Type B pancreatic cell (in vitro differentiated cells): ENCODE measurements at places on chromosomes 7 and 10.

- DNase-seq = no peak
- H3K36me3 ChIP-seq = peaks cover 4% of the 10 kb centered on the region
- H3K4me3 ChIP-seq = no peak overlapping the region
- no peaks in the 10 kb centered on the region for H3K27me3 ChIP-seq
Measured at GRCh38 chr7:1024876-1025742, 19.2 kb upstream of the GPR146 start.

DNA sequence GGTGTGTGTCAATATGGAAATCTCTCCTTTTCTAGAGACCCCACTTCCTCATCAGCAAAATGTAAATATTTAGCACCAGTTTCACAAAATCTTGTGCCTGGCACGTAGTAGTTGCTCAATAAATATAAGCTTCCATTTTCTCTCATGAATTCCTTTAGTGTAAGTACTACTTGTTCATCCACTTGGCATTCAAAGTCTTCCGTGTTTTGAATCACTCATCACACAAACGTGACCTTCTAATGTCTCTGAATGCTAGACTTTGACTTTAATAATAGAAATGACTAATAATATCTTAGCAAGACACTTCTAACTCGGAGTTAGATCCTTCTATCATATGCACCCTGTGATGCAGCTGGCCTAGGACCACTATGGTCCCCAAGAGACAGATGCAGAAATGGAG is 168.7 kb upstream of the ZNF32 start:
- DNase-seq = no peak
- peaks cover 13% of the 10 kb centered on the region for H3K4me1 ChIP-seq
- H3K4me3 ChIP-seq = no peak overlapping the region
- no peak overlapping the region for H3K27ac ChIP-seq
- no peaks in the 10 kb centered on the region for H3K36me3 ChIP-seq

DNA sequence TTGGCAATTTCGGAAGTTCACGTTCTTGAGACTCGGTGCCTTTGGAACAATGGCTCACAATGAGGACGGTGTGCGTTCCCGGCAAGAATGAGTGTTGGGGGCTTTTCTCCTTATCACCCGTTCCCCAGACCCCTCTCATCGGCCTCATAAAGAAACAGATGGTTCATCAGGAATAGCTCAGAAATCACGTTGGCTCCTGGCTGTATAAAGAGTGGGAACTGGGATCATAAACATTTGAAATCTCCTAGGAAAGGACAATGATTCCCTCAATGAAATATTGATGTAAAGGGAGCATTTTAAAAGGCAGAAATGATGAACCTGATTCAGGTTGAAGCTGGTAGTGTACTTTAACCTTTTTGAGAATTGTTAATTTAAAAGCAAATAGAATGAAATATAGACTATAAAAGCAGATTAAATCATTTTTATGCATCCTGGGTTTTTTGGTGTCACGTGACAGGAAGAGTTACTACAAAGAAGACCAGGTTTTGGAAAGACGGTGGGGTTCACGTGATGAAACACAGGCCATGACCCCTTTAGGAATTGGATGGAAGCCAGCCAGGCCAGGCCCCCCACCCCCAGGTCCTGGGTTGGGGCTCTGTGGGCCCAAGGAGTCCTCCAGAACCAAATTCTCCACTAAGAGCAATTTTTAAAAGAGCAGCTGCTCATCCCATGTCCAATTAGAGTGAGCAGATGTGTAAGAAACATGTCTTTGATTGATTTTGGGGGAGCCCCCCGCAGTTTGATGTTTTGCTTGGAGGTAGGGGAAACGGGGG is 63.0 kb downstream of the CUX1 start:
- no peaks in the 10 kb centered on the region for H3K27me3 ChIP-seq
- peaks cover 3% of the 10 kb centered on the region for H3K36me3 ChIP-seq
- no peak for DNase-seq
- peak overlapping the region; percentile 50 for H3K4me3 ChIP-seq

GRCh38 chr7:152924238-152924637 is 164.7 kb downstream of the ACTR3B start:
- peaks cover 5% of the 10 kb centered on the region for H3K4me1 ChIP-seq
- no peak overlapping the region for H3K27ac ChIP-seq
- peaks cover 3% of the 10 kb centered on the region for H3K36me3 ChIP-seq
- peaks cover 65% of the 10 kb centered on the region for H3K27me3 ChIP-seq

DNA sequence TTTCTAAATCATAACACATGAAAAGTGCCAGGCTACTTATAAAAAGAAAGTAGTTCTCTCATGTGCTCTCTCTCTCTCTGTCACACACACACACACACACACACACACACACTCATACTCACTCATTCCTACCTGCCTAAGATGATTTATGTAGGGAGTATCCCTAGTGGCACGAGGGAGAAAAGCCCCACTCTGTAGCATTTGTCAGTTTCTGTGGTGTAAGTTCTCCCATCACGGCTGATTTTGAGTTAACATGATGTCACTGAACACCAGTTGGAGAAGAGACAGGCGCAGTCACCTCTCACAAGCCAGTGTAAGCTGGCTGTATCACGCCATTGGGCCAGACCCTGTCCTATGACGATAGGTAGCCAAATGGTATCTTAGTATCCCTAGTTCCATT is 395.4 kb downstream of the SFMBT2 start:
- no peaks in the 10 kb centered on the region for H3K36me3 ChIP-seq
- no peaks in the 10 kb centered on the region for H3K4me1 ChIP-seq
- H3K4me3 ChIP-seq = no peak overlapping the region
- H3K27ac ChIP-seq = no peak overlapping the region
- DNase-seq = no peak
- H3K27me3 ChIP-seq = peaks cover 19% of the 10 kb centered on the region

- no peak overlapping the region for H3K4me3 ChIP-seq
- H3K27ac ChIP-seq = no peak overlapping the region
- H3K4me1 ChIP-seq = peaks cover 8% of the 10 kb centered on the region
Measured at GRCh38 chr10:24894309-24894708, 58.1 kb downstream of the PRTFDC1 start.

DNA sequence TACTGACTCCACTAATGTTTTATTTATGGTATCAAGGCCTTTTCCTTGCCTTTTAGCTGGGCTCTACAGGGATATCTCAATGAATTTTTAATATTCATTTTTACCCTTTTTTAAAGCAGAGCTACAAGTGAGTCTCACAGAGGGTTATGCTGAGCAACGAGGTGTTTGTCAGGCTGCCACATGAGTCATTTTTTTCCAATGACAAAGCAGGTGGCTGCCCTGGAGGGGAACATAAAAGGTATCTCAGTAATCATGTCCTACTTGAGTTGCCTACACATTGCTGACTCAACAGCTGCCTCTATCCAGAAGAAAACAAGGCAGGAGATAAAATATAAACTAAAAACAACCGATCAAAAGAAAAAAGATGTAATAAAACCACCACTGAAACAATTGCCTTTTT is 1004.9 kb upstream of the POT1 start:
- no peak for DNase-seq
- no peak overlapping the region for H3K4me3 ChIP-seq
- no peak overlapping the region for H3K27ac ChIP-seq
- H3K27me3 ChIP-seq = no peaks in the 10 kb centered on the region
- no peaks in the 10 kb centered on the region for H3K36me3 ChIP-seq

DNA sequence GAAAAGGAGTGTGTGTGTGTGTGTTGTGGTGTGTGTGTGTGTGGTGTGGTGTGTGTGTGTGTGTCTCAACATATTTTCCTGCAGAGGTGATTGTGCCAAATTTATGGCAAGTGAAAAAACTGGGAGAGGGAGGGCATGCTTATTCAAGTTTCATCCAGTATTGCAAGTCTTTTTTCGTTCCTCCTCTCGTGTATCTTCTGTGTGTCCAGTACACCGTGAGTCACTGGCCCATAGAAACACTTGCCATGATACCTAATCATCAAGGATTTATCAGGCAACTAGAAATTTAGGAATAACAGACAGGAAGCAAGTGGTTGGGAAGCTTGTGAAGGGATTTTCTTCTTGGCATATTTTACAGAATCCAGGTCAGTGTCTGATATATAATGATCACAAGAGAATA is 820.5 kb downstream of the GATA3 start:
- no peaks in the 10 kb centered on the region for H3K36me3 ChIP-seq
- DNase-seq = no peak
- no peaks in the 10 kb centered on the region for H3K27me3 ChIP-seq
- H3K4me3 ChIP-seq = no peak overlapping the region
- H3K27ac ChIP-seq = no peak overlapping the region

- no peak overlapping the region for H3K27ac ChIP-seq
Measured at GRCh38 chr7:32539919-32540531, 44.7 kb downstream of the AVL9 start.

- H3K27me3 ChIP-seq = no peaks in the 10 kb centered on the region
- no peak overlapping the region for H3K27ac ChIP-seq
- no peak for DNase-seq
- no peak overlapping the region for H3K4me3 ChIP-seq
Measured at GRCh38 chr7:29435167-29435566, 128.5 kb upstream of the PRR15 start.

DNA sequence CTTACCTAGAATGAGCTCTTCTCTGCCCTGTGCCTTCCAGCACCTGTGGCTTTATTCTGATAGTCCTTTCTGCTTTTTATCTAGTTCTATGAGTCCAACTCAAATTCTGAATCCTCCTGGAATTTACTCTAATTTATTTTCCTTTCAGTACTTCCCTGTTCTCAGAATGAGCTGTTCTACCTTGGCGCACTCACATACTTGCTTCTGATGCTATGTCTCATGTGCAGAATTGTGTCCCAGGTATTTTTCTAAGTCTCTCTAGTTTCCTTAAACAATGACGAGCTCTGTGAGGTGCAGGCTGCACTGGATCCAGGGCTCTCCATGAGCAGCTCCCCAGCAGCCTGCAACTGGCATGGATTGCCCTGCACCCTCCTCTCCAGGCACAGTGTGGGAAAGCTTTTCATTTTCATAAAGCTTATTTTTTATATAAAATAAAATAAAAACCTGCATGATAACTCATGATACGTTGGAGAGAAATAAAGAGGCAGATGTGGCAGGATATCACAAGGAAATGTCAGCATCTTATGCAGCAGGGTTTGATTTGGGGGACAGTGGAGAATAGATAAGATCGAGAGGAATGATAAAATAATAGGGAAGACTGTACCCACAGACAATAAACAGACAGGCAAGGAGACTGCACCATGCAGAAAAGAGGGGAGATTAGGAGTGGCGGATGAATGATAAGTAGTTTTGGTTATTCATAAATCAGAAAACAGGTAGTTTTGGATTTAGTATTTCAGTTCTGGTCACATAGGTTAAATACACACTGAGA is 258.2 kb upstream of the POM121L12 start:
- H3K4me1 ChIP-seq = no peaks in the 10 kb centered on the region
- no peaks in the 10 kb centered on the region for H3K27me3 ChIP-seq
- H3K36me3 ChIP-seq = no peaks in the 10 kb centered on the region
- no peak for DNase-seq

DNA sequence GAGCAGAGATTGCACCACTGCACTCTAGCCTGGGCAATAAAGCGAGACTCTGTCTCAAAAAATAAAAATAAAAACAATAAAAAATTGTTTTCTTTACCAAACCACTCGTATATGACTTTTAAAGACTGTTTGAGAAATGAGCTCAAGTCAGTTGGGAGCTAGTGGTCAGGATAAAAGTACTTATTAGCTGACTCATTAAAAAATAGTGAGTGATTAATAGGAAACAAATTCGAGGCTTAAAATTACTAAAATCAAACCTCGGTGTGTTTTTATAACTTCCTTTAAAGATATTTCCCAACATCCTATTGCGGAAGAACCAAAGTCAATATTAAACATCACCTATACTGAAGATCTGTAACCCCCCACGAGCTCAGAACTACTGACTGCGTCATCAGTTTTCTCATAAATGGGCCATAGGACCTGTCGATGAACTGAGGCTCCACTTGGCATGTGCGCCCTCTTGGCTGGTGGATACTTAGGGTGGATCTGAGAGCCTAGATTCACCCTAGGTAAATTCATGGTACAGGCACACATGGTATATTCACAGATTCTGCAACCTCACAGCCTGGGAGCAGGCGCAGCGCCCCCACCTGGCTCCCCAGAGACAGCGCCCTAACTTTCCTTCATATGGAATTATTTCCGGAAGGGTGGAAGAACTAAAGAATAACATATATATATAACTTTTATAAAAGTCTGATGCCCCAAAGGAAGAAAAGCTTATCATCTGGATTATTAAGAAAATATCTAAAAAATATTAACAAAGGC is 9.2 kb downstream of the MKI67 start:
- DNase-seq = no peak
- H3K36me3 ChIP-seq = peaks cover 28% of the 10 kb centered on the region
- no peak overlapping the region for H3K27ac ChIP-seq
- H3K4me3 ChIP-seq = no peak overlapping the region
- H3K4me1 ChIP-seq = no peaks in the 10 kb centered on the region

GRCh38 chr10:126170371-126170770 is 217.9 kb downstream of the ADAM12 start:
- no peaks in the 10 kb centered on the region for H3K36me3 ChIP-seq
- no peaks in the 10 kb centered on the region for H3K27me3 ChIP-seq
- H3K27ac ChIP-seq = no peak overlapping the region
- no peak overlapping the region for H3K4me3 ChIP-seq
